B cell (primary cell): ENCODE measurements at places on chromosomes 4 and X.
A peak's percentile ranks its signal among the peaks of the same experiment; 100 is the strongest.

GRCh38 chr4:25403699-25404098 lies 26.6 kb downstream of the ANAPC4 start:
- DNase-seq: no peak

DNA sequence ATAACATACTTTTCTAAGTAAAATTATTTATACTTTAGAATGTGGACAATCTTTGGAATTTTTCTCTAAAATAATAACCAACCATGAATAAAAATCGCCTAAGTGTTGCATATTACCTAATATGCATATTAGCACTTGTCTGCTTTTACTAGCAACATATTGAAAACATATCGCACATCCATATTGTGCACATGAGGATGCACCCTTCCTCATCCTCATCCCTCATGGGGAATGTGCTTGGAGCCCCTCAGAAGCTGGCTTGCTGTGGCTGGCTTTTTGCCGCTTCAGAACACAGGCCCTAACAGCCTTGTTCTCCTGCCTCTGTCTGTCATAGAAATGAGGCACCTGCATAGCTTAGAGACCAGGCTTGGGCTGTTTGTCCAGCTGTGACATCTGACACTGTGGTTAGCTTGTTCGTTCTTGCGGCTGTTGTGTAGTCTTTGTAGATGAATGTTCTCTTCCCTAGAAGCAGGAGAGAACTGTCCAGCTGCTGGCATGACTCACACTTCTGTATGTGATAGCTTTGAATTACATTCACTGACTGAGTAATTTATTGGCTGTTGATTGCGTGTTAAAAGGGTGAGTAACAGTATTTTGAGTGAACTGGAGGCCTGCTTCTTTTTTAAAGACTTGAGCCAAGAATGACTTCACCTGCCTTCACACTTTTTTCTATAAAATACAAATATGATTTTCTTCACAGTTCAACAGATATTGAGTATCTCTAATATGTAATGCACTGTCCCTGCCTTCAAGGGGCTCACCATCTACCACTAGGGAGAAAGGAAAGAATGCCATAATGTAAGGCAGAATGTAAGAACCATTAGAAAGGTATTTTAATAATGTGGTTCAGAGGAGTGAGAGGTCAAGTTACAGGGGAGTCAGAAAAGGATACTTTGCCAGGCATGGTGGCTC lies 81.9 kb downstream of the HMGB2 start:
- no peak for DNase-seq

- no peak for DNase-seq
These were observed 18.3 kb downstream of the L1CAM start for GRCh38 chrX:153867671-153868070.

- DNase-seq: no peak
These were observed 107.0 kb downstream of the ABLIM2 start for GRCh38 chr4:8051644-8052043.

DNA sequence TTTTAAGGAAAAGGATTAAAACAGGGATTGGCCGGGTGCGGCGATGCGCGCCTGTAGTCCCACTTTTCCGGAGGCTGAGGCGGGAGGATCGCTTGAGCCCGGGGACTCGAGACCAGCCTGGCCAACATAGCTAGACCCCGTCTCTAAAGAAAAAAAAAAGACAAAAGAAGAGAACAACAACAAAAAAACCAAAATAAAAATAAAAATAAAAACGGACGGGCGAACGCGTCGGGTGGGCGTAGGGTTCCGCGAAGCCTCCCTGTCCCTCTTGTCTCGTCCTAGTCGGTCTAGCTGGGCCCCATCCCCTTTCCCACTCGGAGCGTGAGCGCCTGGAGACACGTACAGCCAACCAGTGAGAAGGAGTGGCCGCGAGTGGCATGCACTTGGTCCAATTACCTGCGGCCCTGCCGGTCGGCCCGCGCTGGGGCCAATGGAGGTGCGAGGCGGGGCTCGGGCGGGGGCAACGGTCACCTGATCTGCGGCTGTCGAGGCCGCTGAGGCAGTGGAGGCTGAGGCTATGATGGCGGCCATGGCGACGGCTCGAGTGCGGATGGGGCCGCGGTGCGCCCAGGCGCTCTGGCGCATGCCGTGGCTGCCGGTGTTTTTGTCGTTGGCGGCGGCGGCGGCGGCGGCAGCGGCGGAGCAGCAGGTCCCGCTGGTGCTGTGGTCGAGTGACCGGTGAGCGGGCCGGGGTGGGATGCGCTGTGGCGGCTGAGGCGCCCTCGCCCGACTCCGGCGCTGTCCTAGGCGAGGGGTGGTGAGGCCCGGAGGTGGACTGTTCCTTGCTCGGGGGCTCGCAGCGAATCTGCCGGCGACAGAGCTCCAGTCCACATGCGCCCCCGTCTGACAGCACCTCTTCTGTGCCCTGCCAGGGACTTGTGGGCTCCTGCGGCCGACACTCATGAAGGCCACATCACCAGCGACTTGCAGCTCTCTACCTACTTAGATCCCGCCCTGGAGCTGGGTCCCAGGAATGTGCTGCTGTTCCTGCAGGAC lies at the start of gene ATP6AP1:
TSS of gene ATP6AP1 (plus strand) at position 502 of the 996 bp plus-strand sequence. CDS start at position 518, 16 bp downstream.
- DNase-seq: peak; percentile 89

- no peak for DNase-seq
These were observed 28.0 kb upstream of the PLK4 start for GRCh38 chr4:127852661-127853060.

DNA sequence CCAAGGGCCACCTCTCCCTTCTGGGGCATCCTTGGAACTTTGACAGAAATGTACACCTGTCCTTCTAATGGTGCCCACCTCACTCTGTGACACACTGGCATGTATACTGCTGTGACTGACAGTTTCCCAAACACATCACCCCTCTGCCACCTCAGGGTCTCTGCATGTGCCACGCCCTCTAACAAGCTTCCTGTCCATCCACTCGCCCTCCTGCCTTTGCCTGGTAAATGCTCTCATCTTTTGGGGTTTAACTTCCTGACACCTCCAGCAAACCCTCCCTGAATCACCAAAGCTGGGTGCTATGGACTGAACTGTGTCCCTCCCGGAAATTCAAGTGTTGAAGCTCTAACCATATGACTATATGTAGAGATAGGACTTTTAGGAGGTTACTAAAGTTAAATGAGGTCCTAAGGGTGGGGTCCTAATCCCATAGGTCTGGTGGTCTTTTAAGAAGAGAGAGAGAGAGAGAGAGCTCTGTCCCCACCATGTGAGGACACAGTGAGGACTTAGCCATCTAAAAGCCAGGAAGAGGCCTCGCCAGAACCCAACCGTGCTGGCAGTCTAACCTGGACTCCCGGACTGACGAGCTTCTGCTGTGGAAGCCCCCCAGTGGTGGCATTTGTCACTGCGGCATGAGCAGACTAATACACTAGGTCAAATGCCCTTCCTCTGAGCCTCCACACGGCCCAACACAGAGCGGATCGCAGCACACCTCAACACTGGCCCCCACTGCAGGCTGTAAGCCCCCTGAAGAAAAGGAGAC lies 95.6 kb downstream of the AFAP1 start:
- DNase-seq: peak; percentile 27

- DNase-seq: no peak
These were observed 395.7 kb downstream of the RAPGEF2 start for GRCh38 chr4:159498446-159499115.

DNA sequence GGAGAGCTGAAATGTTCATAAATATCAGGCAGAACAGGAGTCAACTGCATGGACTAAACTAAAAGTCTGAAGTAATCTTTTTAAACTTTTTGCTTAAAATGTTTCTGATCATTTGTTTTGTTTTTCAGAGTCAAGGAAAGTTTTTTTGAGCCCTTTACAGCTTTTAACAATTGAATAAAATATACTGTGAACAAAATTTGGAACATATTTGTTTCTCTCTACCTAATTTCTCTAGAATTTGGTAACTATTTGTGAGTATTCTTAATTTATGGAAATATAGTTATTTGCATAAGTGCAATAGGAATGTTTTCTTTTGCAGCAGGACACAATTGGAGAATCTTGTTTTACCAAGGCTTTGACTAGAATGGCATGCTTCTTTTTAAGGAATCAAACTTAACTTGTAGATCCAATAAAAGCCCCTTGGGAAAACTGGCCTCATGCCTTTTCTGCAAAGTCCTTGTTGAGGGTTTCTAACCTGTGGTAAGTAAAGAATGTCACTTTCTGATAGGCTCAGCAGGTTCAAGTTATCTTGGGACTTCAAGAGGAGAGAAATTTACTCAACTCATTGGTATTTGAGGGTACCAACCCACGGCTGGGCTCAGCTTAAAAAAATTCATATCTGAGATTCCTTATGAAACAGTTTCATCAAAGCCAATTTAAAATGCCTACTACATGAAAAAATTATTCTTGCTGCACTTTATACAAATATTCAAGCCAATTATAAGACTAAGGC lies 91.5 kb downstream of the UPRT start:
- DNase-seq: no peak

DNA sequence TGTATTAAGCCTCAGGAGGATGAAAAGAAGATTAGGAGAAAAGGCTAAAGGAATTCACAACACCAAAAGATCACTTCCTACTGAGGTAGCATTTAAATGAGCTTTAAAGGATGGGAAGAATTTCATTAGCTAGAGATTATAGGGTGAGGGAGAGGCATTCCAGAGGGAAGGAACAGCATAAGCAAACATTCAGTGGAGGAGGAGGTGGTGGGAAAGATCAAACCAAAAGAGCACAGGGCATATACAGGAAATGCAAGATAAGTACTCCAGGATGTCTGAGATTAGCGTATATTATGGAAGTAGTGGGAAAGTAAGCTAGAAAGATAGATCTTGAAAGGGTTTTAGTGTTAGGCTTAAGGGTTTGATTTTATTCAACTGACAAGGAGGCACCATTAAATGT lies 84.8 kb downstream of the COL4A6 start:
- no peak for DNase-seq

DNA sequence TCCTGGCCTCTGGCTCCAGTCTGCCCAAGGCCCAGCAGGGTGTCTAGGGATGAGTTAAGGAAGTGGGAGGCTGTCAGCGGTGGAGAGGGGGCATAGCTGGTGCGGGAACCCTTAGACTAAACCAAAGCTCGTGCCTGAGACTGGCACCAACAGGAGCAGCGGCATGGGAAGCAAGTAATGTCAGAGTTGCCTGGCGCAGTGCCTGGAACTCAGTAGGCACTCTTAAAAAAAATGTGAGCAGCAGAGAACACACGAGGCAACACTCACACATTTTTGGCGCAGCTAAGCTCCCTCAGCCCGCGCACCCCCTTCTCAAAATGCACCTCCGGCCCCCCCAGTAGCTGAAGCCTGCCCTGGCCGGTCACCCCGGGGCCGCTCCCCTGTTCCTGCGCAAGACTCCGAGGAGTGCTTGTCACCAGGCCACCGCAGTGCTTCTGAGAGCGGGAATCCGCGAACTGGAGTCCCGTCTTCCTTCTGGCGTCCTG lies 583 bp downstream of the GABRE start:
- DNase-seq: no peak

GRCh38 chr4:165443276-165443675 lies 64.5 kb downstream of the CPE start:
- DNase-seq: no peak

DNA sequence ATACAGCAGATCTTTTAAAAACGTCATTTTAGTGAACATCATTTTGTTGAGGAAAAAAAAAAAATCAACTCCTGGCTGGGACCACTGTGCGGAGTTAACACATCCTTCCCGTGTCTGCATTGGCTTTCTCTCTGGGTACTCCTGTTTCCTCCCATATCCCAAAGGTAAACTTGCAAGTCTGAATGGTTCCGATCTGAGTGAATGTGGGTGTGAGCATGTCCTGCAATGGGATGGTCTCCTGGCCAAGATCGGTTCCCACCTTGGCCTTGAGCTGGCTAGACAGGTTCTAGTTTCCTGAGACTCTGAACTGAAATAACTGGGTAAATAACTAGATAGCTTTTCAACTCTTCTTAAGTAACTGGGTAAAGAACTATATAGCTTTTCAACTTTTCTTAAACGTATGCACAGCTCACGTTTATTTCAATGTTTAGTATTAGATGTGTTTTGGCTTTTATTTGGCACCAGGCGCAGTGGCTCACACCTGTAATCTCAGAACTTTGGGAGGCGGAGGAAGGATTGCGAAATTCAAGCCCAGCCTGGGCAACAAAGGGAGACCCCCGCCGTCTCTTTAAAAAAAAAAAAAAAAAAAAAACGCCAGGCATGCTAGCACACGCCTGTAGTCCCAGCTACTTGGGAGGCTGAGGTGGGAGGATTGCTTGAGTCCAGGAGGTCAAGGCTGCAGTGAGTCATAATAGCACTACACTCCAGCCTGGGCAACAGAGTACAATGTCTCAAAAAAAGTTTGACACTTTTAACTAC lies 14.0 kb downstream of the RBMX start:
- DNase-seq: no peak

GRCh38 chr4:183838987-183839712 lies 66.0 kb upstream of the STOX2 start:
- DNase-seq: no peak

DNA sequence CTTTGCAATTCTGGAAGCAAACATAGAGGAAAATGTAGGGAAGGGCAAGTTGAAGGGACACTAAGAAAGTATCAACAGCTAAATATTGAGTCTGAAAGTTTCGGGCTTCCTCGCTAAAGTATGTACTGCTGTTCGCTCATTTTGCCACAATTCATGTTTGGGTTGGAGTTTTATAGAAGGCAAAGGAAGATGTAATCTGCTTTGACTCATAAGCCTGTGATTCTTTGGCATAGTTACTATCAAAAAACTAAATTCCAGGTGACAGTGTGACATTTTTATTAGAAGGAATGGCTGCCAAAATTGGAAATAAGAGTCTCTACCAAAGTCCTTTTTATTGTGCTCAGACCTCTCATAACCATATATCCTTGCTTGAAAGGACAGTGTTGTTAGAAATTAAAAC lies 336.7 kb upstream of the ADGRL3 start:
- DNase-seq: no peak

DNA sequence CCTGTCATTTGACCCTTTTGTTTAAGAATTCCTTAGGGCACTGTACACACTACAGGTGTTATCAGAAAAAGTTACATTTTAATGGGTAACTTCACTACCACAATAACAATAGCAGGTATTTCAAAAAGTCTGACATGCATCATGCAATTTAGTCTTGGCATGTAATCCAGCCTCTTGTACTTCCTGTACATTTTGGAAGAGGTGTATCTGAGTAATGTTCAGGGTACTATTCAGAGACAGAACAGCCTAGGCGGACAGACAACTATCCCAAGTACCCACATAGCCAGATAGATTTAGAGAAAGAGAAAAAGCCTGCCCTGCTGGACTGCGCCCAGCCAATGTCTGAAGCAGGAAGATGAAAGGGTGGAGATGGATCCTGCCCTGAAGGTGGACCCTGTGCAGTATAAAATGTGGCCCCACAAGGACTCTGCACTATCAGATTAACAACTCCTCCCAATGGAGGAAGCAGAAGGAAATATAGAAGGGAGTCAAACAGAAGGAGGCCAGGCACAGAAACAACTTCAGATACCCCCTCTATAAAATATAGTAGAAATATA lies 8.5 kb downstream of the UGT2B7 start:
- no peak for DNase-seq
